ENCODE measurements at places on chromosomes 11 and 22.

DNA sequence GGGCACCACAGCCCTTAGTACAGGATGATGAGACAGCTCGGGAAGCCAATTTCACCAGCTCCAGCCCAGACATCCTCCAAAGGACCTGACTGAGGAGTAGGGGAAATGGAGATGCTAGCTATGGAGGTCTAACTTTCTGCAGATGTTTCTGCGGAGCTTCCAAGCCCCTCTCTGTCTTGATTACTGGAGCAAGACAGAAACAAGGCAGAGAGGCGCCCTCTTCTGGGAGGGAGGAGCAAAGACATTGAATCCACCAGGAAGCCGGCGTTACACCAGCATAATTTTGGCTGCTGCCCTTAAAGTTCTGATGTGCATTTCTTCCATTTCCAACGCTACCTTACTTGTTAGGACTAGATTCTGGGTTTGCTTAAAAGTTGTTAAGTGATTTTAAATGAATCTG lies 107.3 kb upstream of the HSD17B12 start:
- no peak for DNase-seq

GRCh38 chr11:1573903-1574237 lies 1.8 kb upstream of the DUSP8 start:
- no peak for DNase-seq

DNA sequence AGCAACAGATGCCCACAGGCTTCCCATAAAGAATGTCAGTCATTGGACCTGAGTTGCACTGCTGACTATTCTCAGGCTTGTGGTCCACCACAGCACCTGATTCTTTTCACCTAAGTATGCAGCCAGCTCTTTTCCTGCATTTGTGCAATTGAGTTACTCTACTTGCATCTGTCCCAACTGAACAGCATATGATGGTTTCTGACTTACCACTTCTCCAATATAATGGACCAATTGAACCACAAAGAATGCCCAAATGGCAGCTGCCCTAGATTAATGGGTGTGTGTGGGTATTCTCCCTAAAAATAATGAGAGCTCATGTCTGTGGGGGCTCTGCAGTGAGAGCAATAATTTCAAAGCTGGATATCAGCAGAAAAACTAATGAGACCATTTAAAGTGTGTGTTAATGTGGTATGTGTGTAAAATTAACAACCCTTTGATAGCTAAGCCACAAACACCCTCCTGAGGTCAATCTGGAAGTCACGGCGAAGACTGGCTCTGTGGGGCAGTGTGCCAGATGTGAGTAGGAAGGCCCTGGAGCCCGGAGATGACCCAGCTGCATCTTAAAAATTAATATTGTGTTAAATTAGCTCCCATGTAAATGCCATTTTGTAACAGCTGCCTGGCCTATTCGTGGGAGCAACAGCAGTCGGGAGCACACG lies 43.8 kb downstream of the SC5D start:
- no peak for DNase-seq

DNA sequence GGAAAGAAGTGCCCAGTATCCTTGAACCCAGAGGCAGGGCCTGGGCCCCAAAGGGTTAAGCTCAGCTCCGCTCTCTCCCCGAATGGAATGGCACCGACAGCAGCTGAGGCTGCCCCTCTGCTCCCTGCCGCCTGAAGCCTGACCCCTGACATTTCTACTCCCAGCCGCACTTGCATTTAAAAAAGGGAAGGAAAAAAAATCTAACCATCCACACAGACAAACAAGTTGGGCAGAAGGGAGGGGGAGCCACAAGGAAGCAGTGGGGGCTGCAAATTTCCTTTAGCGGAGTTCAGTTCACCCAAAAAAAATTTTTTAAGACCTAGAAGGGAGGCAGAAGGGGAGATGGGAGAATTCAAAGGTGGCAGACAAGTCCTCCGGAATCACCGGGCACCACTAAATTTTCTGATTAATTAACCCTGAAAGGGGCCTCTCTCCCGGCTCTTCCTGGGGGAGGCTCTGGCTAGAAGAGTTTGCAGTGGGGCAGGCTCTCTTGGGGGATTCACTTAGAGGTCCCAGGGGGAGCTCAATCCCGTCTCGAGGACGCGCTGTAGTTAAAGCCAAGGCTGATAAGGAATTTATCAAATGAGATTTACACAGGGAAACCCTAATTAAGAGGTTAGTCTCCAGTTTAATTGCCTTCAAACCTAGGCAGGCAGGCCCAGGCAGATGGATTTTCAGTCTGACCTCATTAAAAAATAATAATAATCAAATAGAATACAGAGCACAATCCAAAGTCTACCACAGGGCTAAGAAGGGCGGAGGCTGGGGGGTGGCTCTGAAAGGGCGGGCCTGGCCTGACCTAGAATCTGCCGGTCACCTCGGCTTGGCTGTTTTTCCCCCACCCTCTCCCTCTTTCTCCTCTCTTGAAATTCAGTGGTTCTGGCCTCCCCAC lies 25.6 kb downstream of the MN1 start:
- DNase-seq = no peak

DNA sequence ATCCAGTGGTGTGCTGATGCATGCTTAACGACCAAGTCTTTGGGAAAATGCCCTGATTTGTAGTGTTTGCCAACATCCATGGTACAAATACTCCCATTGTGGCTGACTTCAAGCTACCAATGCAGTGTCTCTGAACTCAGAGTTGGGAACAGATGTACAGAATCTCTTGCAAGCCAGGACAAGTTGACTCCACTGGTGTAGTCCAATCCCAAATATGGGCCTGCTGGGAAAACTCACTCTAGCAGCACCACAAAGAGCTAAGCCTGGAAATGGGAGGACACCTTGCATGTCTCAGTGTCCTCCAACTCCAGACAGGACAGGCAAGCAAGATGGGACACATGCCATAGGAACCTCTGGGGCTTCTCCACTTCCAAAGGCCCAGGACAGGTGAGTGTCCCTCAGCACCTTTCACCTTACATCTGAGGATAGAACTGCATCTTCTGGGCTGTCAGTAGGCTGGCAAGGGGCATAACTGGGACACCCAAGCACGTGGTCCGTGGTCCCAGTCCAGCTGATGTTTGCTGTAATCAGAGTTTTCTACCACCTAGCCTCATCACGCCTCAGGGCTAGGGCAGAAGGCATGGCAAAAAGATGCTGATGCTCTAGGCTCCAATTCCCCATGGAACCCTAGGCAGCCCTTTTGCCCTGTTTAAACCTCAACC lies 6.5 kb downstream of the LMO1 start:
- DNase-seq = no peak

- DNase-seq = no peak
These were observed 197.3 kb upstream of the FOLH1 start for GRCh38 chr11:49405743-49406142.

DNA sequence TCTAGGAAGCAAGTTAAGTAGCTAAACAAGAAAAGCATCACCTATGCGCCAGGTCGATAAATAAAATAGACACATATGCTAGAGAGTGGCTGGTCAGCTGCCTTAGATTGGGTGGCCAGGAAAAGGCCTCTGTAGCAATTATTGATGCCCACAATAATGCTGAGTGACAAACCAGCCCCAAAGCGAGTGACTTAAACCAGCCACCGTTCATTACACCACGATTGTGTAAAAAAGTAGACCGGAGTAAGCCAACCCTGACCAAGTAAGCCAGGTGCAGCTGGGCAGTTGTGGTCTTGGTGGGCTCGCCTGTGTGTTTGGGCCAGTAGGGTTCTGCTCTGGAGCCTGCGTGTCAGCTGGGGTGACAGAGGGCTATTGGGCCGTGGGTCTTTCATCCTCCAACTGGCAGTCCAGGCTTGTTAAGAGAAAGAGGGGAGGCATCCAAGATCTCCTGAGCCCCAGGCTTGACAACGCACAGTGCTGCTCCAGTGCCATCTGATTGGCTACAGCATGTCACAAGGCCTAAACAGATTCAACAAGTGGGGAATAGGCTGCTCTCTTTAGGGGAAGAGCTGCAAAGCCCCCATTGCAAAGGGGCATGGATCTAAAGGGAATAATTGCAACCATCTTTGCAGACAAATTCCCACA lies 100.4 kb upstream of the PARVA start:
- DNase-seq = no peak

- no peak for DNase-seq
These were observed 80.3 kb upstream of the AKIP1 start for GRCh38 chr11:8830641-8831040.

All from effector memory CD4-positive, alpha-beta T cell (primary cell).